Anterior cingulate cortex (tissue), 58 donors: ENCODE measurements at places on chromosomes 2 and 18.

DNA sequence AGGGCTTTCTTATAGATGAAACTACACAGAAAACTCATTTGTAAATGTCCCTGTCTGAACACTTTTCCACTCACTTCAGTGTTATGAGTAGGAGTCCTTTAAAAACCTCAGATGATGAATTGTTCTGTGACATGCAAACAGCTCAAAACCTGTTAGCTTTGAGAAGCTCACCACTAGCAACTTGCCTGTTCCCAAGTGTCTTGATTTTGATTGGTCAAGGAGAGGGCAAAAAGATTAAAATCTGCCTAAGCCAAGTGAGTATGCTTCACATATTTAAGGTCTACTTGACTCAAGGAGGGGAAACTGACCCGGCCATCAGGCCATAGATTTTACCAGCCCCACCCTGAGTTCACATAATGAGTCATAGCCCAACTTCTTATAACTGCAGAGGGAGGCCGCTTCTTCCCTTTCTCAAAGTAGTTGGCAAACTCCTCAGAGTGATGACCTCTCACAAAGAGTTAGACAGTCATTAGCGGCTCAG, 45.2 kb upstream of the MEIS1 start:
- no peak for DNase-seq

DNA sequence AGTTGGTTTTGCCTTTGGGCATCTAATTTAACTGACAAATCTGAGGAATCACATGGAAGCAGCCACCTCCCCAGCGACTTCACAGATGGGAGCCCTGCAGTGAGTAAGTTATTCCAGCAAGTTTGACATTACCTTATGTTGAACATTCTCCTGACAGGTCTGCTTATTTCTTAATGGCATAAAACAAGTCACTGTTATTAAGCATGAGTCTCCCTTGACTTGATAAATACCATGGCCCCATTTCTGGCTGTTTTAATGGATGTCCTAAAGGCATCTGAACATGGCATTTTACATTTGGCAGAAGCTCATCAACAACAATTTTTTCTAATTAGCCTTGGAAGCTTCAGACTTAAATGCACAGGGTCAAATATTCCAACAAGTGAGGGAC, 92.6 kb upstream of the CREB1 start:
- no peak for DNase-seq

- no peak for DNase-seq
Measured at GRCh38 chr2:148675708-148676107, 31.2 kb downstream of the EPC2 start.

DNA sequence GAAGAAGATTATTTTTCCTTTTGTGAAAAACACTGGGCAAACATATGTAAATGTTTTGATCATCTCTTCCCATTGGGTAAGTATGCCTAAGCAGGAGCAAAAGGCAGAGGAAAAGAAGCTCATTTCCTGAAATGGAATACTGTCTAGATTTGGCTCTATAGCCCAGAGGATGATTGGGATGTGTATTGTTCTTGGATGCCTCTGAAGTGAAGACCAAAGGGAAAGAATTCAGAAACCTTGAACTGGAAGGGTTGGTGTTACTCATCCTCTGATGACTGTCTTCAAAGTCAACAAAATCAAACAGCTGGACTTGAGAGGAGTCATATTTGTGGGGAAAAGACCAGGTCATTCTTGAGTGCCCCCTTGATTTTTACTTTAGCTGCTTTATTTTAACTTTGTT, 112.6 kb upstream of the NT5C1B start:
- DNase-seq, result no peak

DNA sequence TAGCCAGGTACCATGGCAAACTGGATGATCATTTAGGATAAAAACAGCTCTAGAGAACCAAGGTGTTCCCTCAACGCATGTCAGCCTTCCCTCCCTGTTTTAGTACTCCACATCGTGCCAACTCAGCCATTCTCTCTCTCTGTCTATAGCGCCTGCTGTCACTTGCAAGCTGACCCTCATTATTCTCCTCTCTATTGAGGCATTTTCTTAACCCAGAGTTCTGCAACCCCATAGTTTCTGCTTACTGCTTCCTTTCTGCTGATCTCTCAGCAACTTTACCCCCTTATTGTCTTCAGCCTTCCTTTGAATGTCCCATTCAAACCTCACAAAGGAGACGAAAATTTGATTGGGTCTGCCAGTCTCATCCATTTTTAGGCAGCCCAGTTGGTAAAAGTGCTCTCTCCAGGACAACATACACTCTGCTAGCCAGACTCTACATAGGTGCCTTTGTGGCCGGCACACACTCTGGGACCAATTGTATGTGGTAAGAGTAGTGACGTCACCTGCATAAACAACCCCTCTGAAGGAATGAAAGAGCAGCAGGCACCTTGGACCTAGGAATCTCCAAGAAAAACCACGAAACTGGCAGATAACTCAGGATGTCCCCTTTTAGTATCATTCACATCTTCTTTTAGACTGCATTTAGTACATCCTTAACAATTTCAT, 367.2 kb upstream of the KCNH7 start:
- DNase-seq, result no peak
